ENCODE measurements at places on chromosomes 11 and 22.
A peak's percentile ranks its signal among the peaks of the same experiment; 100 is the strongest.

DNA sequence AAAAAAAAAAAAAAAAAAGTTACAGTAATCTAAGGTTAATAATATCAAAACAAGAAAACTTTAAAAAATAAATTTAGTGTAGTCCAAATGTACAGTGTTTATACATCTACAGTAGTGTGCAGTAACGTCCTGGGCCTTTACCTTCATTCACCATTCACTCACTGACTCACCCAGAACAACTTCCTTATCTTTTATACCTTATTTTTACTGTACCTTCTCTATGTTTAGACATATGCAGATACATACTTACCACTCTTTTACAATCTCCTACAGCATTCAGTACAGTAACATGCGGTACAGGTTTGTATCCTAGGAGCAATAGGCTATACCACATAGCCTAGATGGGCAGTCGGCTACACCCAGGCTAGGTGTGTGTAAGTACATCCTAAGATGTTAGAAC, 38.5 kb downstream of the TCF20 start:
- no peak for DNase-seq

GRCh38 chr11:67271541-67272284, 5.4 kb downstream of the GRK2 start:
- no peak for DNase-seq

- no peak for DNase-seq
Measured at GRCh38 chr22:25023879-25024278, 71.4 kb downstream of the KIAA1671 start.

DNA sequence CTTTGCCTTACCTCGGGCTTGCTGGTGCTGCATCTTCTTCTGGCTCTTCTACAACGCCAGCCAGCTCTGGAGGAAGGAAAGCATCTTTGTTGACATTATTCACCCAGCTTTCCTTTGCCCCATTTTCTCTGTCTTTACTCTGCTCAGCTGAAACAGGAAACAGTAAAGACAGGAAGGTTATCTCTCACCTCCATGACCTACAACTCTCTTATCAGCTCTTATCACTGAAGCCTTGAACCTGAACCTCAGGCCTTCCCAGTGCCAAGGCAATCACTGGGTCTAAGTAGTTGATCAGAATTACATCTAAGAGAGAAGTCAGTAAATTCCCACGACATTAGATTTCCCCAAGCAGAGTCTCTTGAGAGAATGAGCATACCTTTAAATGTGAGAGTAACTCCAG, 59.6 kb upstream of the CCDC89 start:
- no peak for DNase-seq

DNA sequence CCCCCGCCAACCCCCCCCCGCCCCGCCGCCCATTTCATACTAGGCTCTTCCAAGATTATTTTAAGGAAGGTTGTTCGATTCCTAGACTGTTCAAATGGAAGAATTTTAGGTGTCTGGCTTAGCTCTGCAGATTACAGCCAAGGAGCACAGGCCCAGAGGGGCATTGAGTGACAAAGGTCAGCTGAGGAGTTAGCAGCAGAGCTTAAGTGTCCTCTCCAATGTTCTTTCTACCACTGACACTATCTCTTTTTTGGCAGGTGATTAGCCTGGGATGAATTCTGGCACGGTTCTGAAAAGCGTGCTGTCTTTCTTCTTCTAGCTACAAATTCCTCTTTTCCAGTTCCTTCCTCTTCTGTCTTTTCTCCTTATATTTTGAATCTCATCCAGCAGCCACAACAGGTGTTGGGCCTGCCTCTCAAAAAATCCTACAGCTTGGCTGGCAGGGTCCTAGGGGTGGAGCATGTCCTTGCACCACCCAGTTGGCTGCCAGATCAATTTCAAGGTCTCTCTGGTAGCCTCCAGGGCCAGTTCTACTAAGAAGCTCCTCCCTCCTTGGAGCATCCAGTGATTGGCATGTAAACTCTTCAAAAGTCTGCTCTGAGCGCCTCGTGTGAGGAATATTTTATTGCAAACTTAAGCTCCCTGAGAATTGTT, 23.0 kb downstream of the KCNE3 start:
- no peak for DNase-seq

- DNase-seq, result no peak
Measured at GRCh38 chr22:49760280-49760629, 67.4 kb downstream of the BRD1 start.

DNA sequence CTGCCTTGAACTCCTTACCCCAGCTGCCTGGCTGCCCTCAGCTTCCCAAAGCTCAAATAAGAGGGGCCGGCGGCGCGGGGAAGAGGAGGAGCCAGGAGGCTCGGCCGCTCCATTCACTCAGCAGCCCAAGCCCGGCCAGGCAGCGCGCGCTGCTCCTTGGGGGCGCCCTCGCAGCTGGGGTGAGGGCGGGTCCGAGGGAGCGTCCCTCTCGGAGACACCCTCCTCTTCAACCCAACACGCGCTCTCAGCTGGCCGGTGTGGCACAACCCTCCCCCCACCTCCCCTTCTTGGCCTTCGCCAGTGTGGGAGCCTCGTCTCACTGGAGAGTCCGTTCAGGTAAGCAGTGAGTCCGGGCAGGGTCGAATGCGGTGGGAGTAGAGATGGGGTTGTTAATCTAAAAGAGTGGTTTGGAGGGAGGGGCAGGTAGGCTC, at the start of gene WT1:
Gene WT1 (minus strand): TSS at position 29 of the 431 bp plus-strand sequence.
- DNase-seq, result no peak

- no peak for DNase-seq
Measured at GRCh38 chr11:118442908-118443589, 6.8 kb downstream of the KMT2A start.

GRCh38 chr11:120078397-120078796, 59.5 kb downstream of the TRIM29 start:
- DNase-seq, result no peak

GRCh38 chr11:65415499-65416340, 6.9 kb upstream of the NEAT1 start:
- no peak for DNase-seq

GRCh38 chr22:45185718-45186514, 22.2 kb downstream of the NUP50 start:
- DNase-seq, result no peak

GRCh38 chr11:75077316-75077715, 19.4 kb downstream of the OR2AT4 start:
- DNase-seq, result no peak

DNA sequence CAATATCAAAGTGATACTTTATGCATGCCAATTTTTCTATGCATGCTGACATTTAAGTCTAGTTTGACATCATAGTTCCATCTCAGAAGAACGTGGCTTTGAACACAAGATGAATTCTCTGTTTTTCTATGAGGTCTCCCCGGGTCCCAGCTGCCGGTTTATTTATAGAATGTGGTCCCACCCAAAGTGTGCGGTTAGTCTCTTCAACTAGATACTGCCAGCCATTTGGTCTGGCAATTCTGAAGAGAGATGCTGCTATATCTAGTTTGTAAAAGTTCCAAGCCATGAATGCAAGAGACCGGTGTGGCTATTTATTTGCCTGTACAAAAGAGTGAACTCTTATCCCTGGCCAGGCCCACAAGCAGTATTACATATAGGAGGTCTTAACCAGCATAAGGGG, 9.2 kb downstream of the OR5A2 start:
- no peak for DNase-seq

- peak; percentile 44 for DNase-seq
Measured at GRCh38 chr11:64858467-64859263, 14.2 kb upstream of the CDC42BPG start.

- no peak for DNase-seq
Measured at GRCh38 chr11:533586-534395, 1.6 kb downstream of the HRAS start.

DNA sequence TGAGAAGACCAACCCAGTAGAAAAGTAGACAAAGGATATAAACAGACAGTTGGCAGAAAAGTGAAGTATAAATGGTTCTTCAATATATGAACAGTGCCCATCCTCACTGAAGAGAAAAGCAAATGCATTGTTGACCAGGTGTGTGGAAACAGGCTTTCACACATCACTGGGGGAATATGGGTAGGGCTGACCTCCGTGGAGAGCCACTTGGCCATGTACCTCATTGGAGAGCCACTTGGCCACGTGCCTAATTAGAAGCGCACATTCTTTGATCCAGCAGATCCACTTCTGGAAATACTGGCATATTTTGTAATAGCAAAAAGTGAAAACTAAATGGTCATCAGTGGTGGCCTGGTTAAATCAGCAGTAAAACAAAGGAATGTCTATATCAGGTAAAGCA, 43.2 kb downstream of the PPP6R3 start:
- no peak for DNase-seq
